HCT116 (cell line): ENCODE measurements at places on chromosomes 11 and 22. TPM values are rescaled to one million over a fixed set of nuclear protein-coding genes. Genes with fewer than 3 reads are reported as not detected.

DNA sequence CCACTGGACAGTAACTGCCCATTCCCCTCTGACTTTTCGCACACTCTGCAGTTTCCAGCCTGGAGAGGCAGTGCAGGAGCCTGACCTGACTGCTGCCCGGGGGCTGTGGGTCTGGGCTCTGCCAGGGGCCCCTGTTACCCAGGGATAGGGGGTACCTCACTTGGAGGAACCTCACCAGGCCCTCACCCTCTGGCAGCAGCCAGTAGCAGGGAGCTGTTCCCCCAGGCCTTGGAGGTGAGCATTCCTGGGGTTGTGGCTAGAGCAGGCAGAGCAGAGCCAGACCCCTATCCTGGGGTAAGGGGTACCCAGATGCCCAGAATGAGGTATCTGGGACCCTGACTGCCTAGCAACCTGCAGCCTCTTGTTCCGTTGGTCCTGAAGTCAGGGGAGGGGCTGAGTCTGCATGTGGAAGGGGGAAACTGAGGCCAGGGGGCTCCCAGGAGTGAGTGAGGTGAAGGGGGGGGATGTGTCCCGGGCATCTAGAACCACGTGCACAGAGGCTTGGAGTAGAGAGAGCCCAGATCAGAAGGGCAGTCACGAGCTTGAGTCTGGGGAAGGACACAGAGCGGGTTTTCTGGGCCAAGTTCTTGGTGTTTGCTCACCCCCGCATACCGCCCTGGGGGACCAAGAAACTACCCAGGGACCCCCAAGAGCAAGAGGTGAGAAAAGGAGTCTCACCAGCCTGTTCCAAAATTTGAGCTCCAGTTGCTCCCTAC lies 43.9 kb upstream of the ACCSL start:
- no peak overlapping the region for H3K27ac ChIP-seq
- no peaks in the 10 kb centered on the region for H3K4me1 ChIP-seq
- H3K36me3 ChIP-seq: no peaks in the 10 kb centered on the region
- H3K27me3 ChIP-seq: no peaks in the 10 kb centered on the region
- H3K4me3 ChIP-seq: no peak overlapping the region
- no peak for DNase-seq

- H3K4me3 ChIP-seq: no peak overlapping the region
- H3K4me1 ChIP-seq: peaks cover 20% of the 10 kb centered on the region
- H3K27ac ChIP-seq: peak overlapping the region; percentile 96; the same call in 1 of the 2 replicates
- H3K27me3 ChIP-seq: no peaks in the 10 kb centered on the region
- no peak for DNase-seq
- H3K36me3 ChIP-seq: peaks cover 32% of the 10 kb centered on the region
Measured at GRCh38 chr22:50280708-50281383, 10.7 kb upstream of the MAPK11 start.

DNA sequence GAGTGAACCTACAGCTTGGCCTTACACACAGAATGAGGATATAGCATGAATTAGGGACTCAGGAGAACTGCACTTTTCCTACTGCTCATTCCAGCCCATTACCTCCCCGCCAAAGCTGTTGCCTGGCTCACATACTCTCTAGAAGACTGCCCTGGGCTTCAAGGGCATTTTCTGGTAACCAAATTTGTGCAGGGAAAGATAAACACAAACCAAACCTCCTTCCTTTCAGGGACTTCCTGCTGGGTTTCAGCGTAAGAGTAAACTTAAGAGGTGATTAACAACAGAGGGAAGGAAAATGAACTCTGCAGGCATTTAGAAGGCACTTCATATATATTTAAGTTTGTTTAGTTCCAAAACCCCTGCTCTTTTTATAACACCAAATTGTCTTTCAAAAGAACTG lies 194.9 kb downstream of the SWAP70 start:
- H3K36me3 ChIP-seq: 0 out of 2 replicates have a peak, but pooled peaks cover 2% of the 10 kb centered on the region
- H3K4me3 ChIP-seq: no peak overlapping the region
- DNase-seq: no peak
- H3K4me1 ChIP-seq: no peaks in the 10 kb centered on the region

DNA sequence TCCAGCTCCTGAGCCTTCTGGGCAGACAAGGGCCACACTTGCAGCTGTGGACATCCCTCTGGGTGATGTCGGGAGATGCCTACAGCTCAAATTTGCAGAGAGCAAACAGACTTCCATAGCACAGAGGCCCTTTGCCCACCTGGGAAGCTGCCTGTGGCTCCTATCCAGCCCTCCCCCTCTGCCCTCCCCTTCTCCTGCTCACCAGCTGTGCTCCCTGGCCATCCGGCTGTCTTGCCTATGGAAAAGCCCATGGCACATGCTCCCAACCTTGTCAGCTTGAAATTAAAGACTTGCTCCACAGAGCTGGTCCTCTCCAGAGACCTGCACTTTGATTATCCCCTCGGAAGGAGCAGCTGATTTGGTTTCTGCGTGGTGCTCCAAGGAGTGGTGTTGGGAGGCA lies 118.9 kb upstream of the NECTIN1 start:
- H3K36me3 ChIP-seq: no peaks in the 10 kb centered on the region
- H3K4me1 ChIP-seq: no peaks in the 10 kb centered on the region
- no peak overlapping the region for H3K27ac ChIP-seq
- no peak overlapping the region for H3K4me3 ChIP-seq
- no peak for DNase-seq
- H3K27me3 ChIP-seq: 0 out of 2 replicates have a peak, but pooled peaks cover 4% of the 10 kb centered on the region

HBG1 gene
- total RNA-seq: 3.6 TPM

GRCh38 chr22:35944458-35944857 lies 84.2 kb downstream of the RBFOX2 start:
- H3K4me1 ChIP-seq: no peaks in the 10 kb centered on the region
- DNase-seq: no peak
- H3K36me3 ChIP-seq: no peaks in the 10 kb centered on the region
- H3K4me3 ChIP-seq: no peak overlapping the region
- no peak overlapping the region for H3K27ac ChIP-seq

DNA sequence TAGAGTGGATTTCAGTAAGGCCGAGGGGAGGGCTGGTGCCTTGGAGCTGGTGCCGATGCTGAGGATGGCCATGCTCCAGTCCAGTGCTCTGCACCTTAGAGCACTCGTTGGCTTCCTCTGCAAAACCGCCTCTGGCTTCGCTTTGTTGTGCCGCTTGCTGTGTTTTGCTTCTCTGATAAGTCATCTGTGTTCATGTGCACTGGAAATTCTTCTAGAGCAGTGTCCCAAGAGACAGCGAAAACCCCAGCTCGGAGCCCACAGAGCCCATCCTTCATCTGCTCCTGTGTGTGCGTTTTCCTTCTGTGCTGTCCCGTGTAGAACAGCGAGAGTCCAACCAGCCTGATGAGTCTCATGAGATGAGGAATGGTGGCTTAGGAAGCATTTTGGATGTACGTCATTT lies 12.1 kb downstream of the FAM118A start:
- peaks cover 4% of the 10 kb centered on the region; the same call in 1 of the 2 replicates for H3K4me1 ChIP-seq
- no peak overlapping the region for H3K27ac ChIP-seq
- H3K27me3 ChIP-seq: no peaks in the 10 kb centered on the region
- DNase-seq: no peak

METTL15 gene
- total RNA-seq: 25.3 TPM

GRCh38 chr22:49206281-49206680 lies 621.4 kb downstream of the BRD1 start:
- H3K36me3 ChIP-seq: no peaks in the 10 kb centered on the region
- no peaks in the 10 kb centered on the region for H3K4me1 ChIP-seq
- no peak for DNase-seq
- H3K27me3 ChIP-seq: peaks cover 15% of the 10 kb centered on the region; the same call in 1 of the 2 replicates
- H3K27ac ChIP-seq: no peak overlapping the region
- no peak overlapping the region for H3K4me3 ChIP-seq

DNA sequence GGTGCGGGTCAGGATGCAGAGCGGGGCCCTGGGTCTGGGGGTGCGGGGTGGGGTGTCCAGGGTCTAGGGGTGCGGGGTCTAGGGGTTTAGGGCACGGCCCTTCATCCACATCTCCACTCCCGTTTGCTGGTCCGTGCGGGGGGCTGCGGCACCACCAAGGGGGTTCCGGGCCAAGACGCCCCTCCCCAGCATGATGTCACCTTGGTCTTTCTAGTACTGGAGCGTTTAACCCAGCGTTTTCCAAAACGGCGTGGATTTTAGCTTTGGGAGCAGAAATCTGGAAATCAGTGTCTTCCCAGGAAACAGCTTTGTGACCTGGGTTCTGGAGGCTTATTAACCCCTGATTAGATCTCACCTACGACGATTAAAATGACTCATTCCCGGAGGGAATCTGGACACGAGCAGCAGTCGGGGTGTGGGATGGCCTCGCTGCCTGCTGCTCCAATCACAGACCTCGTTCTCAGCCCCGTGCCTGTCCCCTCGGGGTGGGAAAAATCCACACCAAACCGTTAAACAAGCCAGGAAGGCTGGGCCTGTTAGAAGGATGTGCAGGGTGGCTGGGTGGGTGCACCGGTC lies 759 bp downstream of the AP2A2 start:
- H3K36me3 ChIP-seq: peaks cover 17% of the 10 kb centered on the region; the same call in 1 of the 2 replicates
- H3K4me1 ChIP-seq: peaks cover 29% of the 10 kb centered on the region
- peak overlapping the region; percentile 83 for H3K4me3 ChIP-seq

- peaks cover 32% of the 10 kb centered on the region for H3K4me1 ChIP-seq
- no peak for DNase-seq
- no peak overlapping the region for H3K27ac ChIP-seq
Measured at GRCh38 chr22:27915986-27916385, 3.1 kb downstream of the PITPNB start.

PKNOX2 gene
- 0.20 TPM for total RNA-seq

DRG1 gene
- 68.2 TPM for total RNA-seq

RRP8 gene
- total RNA-seq: 17.8 TPM

- H3K27me3 ChIP-seq: no peaks in the 10 kb centered on the region
- peak overlapping the region; percentile 91 for H3K27ac ChIP-seq
- peak overlapping the region; percentile 37 for H3K4me3 ChIP-seq
- peaks cover 41% of the 10 kb centered on the region for H3K4me1 ChIP-seq
- peak; percentile 87 for DNase-seq
Measured at GRCh38 chr22:35629406-35630216, 12.5 kb upstream of the MB start.

DNA sequence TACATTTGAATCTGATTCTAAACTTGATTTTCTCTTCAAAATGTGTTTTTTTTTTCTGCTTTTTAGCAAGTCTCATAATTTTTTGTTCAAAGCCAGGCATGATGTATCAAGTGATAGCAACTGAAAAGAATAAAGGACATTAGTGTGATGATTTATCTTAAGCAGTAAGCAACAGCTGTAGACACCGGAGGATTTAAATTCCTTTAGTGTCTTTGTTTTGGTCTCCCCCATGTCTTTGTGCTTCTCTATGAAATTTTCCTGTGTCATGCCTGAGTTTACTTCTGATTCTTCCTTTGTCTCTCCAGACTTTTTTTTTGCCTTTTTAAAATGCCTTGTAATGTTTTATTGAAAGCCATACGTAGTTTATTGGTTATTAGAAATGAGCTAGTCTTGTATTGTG lies 934.2 kb upstream of the RAG2 start:
- no peaks in the 10 kb centered on the region for H3K36me3 ChIP-seq
- no peaks in the 10 kb centered on the region for H3K4me1 ChIP-seq
- H3K27me3 ChIP-seq: no peaks in the 10 kb centered on the region
- no peak for DNase-seq

GRCh38 chr22:37229805-37230672 lies 14.0 kb downstream of the RAC2 start:
- peaks cover 41% of the 10 kb centered on the region for H3K4me1 ChIP-seq
- H3K4me3 ChIP-seq: no peak overlapping the region
- H3K36me3 ChIP-seq: no peaks in the 10 kb centered on the region; the same call in 1 of the 2 replicates
- peak; percentile 51 for DNase-seq
- peak overlapping the region; percentile 55 for H3K27ac ChIP-seq

SUN2 gene
- total RNA-seq: 71.6 TPM

DNA sequence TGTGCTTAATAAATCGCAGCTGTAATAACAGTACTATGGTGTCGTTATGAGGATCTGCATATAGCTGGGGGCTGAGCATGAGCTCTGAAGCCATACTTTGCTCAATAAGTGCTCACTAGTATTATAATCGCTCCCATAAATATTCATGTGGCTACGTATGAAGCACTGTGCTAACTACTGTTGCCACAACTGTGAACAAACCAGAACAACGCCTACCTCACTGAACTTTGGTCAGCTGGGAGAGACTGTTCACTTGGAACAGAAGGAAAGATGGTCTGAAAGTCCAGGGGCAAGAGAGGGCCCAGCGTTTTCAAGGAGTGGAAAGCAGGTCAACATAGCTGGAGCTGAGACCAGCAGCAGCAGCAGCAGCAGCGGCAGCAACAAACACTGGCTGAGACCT lies 141.6 kb downstream of the EFCAB6 start:
- H3K27me3 ChIP-seq: peaks cover 42% of the 10 kb centered on the region; the same call in 1 of the 2 replicates
- no peaks in the 10 kb centered on the region for H3K4me1 ChIP-seq
- no peaks in the 10 kb centered on the region for H3K36me3 ChIP-seq
- no peak for DNase-seq
- no peak overlapping the region for H3K27ac ChIP-seq
- H3K4me3 ChIP-seq: no peak overlapping the region

TTC38 gene
- total RNA-seq: 22.9 TPM

CDON gene
- 16.9 TPM for total RNA-seq

GRCh38 chr11:121246769-121247035 lies 45.9 kb upstream of the SC5D start:
- no peak overlapping the region for H3K27ac ChIP-seq
- peaks cover 5% of the 10 kb centered on the region for H3K4me1 ChIP-seq
- H3K27me3 ChIP-seq: no peaks in the 10 kb centered on the region
- DNase-seq: no peak
- H3K36me3 ChIP-seq: no peaks in the 10 kb centered on the region

MYO18B gene
- 0.05 TPM for total RNA-seq

- no peak overlapping the region for H3K4me3 ChIP-seq
- H3K27me3 ChIP-seq: no peaks in the 10 kb centered on the region
- DNase-seq: no peak
Measured at GRCh38 chr11:27688076-27688475, 12.2 kb downstream of the BDNF start.

DNA sequence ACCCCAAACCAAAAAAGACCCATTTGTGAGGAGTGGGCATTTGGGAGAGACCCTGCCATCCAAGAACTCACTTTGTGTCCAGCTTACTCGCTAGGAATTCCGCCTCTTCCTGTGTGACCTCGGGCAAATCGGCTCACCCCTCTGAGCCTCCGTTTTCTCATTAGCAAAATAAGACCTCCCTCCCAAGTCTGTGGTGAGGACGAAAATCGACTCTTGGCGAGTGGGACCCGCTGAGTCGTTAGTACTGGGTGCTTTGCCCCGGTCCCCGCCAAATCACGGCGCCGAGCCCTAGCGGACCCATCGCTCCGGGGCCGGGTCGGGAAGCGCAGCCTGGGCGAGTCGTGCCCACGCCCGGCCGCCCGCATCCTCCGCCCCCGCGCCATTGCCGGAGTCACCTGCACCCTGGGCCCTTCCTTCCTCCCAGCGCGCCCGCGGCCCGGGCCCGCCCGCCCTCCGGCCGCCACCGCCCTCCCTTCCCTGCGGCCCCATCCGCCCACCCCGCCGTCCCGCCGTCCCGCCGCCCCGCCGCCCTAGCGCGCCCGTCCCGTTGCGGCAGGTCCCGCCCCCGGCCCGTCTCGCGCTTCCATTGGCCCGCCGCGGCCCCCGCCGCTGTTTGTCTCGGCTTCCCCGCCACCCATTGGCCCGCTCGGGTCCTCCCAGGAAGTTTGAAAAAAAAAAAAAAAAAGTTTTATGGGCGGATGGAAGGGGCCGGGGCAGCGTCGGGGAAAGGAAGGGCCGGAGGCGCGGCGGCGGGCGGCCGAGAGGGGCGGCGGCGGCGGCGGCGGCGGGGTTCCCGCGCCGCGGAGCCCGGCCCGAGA lies 48.9 kb downstream of the TRIOBP start:
- no peak for DNase-seq
- H3K4me3 ChIP-seq: peak overlapping the region; percentile 98
- H3K36me3 ChIP-seq: no peaks in the 10 kb centered on the region; the same call in 1 of the 2 replicates
- peak overlapping the region; percentile 98 for H3K27ac ChIP-seq
- H3K27me3 ChIP-seq: no peaks in the 10 kb centered on the region
- H3K4me1 ChIP-seq: peaks cover 71% of the 10 kb centered on the region

- no peak overlapping the region for H3K27ac ChIP-seq
- H3K4me3 ChIP-seq: no peak overlapping the region
- DNase-seq: no peak
- H3K4me1 ChIP-seq: peaks cover 2% of the 10 kb centered on the region; the same call in 1 of the 2 replicates
- no peaks in the 10 kb centered on the region for H3K36me3 ChIP-seq
Measured at GRCh38 chr11:18692941-18693760, 5.4 kb upstream of the TMEM86A start.
